AG08396 (cell line): ENCODE measurements at places on chromosomes 5 and 9.
A peak's percentile ranks its signal among the peaks of the same experiment; 100 is the strongest.

DNA sequence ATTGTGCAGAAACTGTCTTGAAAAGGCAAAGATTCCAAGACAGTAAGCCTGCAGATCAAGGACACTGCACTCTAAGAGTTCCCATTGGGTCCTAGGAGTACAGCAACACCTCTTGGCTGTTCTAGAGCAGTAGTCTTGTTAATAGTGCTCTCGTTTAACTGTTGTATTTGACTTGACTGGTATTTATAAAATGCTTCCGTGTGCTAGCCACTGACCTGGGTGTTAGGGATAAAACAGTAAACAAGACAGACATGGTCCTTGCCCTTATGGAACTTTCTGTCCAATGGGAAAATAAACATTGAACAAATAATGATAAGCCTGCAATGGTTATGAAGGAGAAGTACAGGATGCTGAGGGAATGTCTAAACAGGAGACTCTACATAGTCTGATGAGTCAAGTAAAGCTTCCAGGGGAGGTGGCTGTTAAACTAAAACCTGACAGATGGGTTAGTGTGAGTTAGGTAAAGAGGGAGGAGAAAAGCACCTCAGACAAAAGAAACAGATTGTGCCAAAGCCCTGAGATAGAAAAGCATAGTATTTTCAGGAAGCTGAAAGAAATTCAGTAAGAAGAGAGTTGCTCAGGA is 33.3 kb downstream of the TDRD7 start:
- no peak for DNase-seq

DNA sequence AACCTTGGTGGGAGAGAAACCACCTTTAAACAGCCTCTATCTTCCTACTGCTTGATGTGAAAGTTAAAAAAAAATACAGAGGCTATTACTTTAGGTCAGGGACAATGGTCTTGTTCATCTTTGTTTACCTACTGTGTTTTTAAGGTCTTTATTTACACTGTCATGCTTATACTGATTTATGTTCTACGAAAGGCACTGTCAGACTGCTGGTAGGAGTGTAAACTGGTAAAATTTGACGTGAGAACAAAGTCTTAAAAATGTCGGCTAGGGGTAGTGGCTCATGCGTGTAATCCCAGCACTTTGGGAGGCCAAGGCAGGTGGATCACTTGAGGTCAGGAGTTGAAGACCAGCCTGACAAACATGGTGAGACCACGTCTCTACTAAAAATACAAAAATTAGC is 42.1 kb upstream of the ELOVL7 start:
- DNase-seq = no peak

DNA sequence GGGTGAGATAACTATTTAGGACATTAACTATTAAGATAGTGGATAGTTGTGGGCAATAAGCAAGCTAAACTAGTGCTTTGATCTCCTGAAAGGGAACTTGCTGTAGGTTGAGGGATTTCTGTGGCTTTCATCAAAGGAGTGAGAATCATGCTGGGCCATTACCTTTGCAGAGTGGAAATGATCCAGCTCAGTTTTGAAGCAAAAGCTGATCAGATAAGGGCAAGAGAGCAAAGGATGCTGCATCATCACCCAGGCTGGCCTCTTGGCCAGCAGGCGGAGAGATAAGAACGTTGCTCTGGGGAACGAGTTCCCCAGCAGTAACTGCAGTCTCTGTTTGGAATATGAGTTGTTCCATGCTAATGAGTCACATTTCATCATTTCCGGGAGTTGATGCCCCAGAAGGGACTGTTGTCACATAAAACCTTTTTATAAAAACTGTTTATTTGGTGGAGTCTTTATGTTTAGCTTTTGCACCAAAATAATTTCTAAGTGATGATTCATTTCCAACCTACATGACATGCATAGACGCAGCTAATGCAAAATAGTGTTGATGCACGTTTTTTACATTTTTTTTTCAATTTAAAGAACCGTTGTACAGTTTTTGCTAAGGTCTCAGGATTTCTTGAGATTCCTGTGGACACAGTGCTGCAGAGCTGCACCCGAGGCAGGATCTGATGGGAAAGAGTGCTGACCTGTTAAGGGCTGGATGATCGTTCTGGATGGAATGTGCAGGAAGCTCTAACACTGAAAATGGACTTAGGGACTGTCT is 99.3 kb downstream of the ACTBL2 start:
- DNase-seq = peak; percentile 84

DNA sequence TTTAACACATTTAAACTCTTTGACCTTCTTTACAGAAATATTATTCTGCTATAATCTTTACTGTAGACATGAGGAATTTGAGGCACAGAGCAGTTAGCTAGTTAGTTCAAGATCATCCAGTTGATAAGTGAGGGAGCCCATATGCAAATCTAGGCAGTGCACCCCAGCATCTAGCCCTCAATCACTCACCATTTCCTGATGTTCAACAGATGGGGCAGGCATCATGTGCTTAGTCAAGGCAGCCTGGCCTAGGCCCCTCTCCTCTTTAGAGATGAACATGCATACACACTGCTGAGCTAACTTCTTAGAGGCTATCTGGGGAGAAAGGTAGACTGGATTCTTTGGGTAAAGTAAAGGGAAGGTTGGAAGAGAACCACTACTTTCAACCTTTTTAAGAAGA is 206.8 kb upstream of the SLC24A2 start:
- DNase-seq = no peak

GRCh38 chr9:134358026-134358661 is 31.9 kb downstream of the RXRA start:
- no peak for DNase-seq

DNA sequence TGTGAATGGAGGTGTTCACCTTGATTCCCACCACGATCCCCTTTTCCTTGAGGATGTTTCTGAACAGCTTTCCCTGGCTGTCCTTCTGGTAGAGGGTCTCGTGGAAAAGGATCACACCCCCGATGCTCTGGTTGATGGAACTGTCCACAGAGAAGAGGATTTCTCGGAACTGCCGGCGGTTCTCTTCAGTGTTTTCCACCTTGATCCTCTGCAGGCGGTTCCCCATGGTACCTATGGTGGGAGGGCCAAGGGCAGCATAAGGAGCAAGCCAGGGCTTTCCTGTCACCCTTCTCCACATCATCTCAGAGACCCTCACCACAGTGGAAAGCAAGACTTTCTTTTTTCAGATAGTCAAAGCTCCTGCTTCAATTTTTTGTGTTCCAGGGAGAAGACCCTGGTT is 5.8 kb downstream of the ALDOB start:
- DNase-seq = no peak

DNA sequence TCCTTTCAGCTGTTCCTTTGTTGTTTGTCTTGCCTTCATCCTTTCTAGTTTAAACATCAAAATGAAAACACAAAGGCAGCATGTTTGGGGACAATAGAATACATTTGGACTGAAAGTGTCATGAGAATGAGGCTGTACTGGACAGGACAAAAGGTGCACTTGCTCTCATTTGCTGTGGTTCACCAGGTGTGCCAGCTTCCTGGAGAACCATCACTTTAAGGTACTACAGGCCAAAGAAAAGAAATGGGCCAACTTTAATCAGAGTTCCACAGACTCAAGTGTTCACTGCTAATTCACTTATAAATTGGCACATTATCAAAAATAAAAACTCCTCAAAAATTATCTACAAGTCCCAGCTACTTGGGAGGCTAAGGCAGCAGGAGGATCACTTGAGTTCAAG is 53.8 kb downstream of the ABHD17B start:
- DNase-seq = no peak

GRCh38 chr5:175418251-175418650 is 25.7 kb downstream of the DRD1 start:
- DNase-seq = no peak

DNA sequence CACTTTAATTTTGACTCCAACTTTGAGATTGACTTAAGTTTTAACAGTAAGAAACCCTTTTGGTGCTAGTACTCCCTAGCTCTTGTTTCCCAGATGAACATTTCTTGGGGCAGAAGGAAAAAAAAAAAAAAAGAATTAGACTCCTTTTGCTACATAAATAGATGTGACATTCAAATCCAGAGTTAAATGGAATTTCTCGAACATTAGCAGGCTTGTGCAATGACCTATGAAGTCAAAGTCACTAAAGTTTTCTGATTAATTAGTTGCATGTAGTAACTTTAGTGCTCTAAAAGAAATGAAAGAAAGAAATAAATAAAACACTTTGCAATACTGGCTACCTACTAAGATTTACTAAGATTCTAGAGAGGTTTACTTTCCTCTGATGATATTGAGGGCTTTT is 106.8 kb downstream of the TMEM174 start:
- DNase-seq = no peak

GRCh38 chr5:946720-947625 is 54.3 kb downstream of the TRIP13 start:
- DNase-seq = no peak

DNA sequence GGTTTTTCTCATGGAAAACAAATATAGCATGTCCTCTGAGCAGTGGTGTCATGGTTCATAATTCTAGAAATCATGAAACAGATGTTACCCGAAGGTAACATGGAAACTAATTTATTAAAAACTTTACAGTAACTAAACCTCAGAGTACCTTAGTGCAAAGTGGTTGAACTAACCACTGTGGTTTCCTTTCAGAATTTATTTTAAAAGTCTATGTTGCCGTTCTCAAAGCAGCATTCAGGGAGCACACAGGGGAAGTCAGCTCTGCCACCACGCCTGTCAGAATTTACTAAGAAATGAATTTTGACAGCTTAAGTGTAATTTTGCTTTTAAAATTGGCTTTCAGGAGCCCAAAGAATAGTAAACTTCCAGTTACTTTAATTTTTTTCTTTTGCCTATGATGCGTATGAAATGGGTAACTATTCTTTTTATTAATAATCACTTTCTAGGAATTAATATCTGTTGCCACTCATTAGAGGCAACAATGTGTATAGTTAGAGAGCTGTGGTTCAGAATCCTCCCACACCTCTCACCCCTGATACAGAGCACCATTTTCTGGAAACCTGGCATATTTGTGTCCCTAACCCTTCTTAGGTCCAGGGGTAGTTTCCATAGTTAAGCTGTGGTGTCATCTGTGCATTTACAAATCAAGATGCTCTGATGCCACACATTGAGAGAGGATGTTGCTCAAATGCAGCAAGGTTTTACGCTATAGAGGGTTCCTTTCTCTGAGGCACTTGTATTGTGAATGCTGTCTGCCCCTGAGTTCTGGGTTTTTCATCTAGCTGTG is 202.6 kb downstream of the ZSWIM6 start:
- DNase-seq = no peak

DNA sequence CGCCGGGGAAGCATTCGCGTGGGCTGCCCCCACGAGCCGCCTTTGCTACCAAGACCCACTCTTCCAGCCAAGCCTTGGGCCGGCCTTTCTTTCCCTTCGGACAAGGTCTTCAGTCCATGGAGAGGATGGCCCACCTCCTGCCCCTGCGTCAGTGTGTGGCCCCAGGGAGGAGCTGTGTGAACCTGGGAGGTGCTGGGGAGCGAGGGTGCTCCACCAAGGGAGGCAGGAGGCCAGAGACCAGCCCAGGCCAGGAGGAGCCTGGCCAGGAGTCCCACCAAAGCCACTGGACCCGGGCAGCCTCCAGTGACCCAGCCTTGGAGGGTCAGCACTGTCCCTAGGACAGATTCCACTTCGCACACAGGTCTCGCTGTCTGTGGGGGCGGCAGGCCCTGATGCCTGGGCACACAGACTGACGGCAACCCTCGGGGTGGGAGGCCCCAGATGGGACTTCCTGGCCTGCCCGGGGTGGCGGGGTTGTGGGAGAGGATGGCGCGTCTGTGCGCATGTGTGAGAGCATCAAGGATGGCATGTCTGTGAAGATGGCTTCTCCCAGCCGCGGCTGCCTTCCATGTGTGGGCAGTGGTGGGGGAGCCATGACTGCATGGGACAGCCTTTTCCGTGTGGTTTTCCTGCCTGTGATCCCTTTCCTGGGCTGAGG is 113.3 kb upstream of the LPCAT1 start:
- no peak for DNase-seq

DNA sequence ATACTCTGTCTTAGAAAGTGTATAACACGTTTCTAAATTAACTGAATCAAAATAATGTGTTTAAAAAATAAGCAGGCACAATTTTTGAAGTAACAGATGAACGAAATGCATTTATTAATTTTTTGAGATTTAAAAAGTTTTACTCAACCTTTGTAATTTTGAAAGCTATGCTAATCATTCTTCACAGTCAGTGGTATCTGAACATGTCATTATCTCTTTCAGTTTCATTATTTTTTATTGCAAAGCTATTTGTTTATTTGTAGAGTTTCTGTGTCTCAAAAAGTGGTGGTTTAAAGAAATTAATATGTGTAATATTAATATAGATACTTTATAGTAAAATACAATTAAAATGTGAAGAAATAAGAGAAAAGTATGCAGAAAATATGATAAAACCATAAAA is 11.2 kb downstream of the CHSY3 start:
- DNase-seq = no peak

DNA sequence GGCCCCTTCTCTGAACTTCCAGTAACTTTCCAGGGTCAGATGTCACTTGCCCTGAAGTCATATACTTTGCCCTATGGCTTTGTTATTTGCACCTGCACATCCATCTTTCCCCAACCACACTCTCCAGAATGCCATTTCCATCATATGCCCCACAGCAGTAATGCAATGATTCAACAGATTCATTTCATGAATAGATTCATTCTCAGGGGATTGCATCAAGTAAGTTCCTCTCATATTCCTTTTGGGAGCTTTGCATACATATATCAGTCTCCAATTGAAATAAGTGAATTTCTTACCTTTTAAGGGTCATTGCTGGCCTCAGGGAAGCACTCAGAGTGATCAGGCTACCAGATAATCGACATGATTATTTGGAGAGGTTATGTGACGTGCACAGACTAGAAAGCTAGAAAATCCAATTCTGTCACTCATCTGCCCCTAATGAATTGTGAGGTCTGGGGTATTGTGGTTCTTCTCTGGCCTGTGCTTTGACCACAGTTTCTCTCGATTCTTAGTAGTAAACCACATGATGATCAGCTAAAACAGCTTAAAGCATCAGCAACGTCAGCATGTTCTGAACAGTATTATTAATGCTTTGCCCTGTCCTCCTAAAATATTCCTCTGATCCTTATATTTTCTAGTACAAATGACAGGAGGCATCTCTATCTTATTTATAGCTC is 179.9 kb downstream of the ATPSCKMT start:
- DNase-seq = no peak

DNA sequence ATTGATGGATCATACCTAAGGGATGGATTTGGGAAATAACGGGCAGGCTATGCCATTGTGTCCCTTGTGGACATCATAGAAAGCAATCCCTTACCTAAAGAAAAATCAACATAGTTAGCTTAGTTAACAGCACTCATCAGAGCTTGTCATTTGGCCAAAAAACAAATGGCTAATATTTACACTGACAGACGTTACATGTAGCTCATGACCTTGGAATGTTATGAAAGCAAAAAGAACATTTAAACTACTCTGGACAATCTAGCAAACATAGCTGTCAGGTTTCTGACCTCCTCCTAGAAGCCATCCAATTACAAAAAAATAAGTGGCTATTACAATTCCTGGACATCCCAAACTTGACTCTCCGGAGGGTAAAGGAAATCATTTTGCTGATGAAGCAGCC is 23.8 kb downstream of the TMEM232 start:
- no peak for DNase-seq

DNA sequence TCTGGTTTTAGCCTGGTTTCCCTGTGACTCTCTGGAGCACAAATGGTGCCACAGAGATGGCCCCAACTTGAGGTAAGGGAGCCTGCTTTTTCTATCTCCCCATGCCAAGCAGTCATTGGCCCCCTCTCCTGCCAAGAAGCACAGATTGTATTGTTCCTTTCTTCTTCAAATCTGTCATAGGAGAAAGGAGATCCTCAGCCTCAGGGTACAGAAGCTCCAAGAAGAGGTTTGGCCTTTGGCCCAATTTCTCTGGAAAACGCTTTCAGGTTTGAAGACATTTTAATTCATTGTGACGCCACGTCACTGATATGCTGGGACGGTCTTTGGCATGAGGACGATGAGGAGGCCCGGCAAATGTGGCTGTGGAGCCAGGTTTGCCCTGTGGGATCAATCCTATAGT is 29.2 kb upstream of the PANK3 start:
- no peak for DNase-seq

GRCh38 chr5:134577022-134577795 is 51.7 kb downstream of the JADE2 start:
- peak; percentile 85 for DNase-seq
